WTC11 (cell line): ENCODE measurements at places on chromosomes 12 and 14.

DNA sequence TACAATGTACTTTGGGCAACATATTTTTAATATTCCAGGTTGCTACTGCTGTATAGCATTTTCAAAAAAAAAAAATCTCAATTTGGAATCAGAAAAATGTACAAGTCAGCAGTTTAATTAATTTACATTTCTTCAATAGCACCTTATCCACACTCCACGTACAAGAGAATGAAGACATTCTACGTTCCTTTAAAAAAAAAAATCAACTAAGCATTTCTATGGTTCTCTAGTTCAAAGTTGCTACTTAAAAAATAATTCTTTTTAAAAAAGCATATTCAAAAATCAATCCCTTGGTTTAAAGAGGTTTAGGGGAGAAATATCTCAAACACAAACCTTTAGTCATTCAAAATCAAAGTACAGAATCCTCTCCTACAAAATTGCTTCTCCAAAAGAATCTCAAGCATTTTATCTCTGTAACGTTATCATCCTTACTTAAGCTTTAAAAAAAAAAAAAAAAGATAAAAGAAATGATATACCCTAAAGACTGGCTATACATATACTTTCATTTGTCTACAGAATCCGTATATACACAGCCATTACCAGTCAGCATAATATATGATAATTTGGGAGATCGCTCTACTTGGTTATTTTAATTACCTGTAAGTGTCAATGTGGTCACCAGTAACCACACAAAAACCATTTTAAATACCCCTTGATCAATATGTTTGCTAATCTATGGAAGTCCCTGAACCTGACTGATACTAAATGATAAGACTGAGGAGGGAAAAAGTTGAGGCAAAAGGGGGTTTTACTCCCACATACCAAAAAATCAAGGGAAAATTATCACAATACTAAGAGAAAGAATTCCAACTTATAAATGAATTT, 2.7 kb downstream of the MED13L start:
- DNase-seq: no peak

DNA sequence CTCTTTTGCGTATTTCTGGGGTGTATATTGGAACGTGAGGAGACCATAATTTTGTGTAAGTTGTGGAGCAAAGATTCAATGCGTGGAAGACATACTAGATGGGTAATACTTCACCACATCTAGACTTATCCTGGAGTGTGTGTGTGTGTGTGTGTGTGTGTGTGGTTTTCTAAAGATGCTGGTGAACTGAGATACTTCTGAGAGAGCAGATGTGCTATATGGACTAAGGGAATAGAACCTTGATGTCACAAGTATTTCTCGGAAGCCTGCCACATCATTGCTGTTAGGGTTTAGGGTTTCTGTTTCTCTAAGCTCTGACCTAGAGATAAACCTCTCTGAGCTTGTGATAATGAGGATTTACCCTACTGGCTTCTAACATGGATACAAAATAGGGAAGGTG, 138.8 kb downstream of the DACT1 start:
- no peak for DNase-seq

GRCh38 chr12:43011383-43011926, 421.9 kb upstream of the PRICKLE1 start:
- no peak for DNase-seq

- DNase-seq: no peak
Measured at GRCh38 chr14:77579780-77580179, 36.7 kb downstream of the SPTLC2 start.

GRCh38 chr12:107492393-107493134, 193.0 kb upstream of the PWP1 start:
- DNase-seq: no peak

GRCh38 chr14:100438678-100439592, 115.8 kb downstream of the SLC25A47 start:
- DNase-seq: no peak

DNA sequence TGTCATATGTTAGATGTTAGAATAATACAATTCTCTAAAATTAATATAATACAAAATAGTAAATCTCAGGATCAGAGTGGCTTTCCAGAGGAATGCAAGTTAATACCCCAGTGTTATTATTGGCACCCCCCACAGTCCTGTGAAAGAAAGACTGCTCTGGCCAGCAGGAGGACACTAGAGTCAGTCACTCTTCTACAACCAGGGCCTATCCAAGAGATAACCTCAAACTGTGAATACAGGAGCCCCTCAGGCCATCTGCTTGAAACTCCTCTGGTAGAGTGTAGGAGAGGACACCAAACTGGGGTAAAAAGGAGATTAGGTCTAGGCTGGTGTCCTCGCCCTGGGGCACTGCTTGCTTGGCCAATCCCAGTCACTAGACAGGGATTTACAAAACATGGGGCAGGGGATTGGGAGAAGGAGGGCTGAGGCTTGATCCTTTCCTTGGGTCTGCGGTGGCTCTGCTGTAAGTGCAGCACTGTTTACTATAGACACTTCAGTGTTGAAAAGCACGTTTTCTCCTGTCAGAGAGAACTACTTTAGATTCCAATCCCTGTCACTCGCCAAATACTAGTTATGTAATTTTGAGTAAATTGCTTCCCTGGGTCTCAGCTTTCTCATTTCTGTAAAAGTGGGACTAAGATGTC, 44.5 kb upstream of the PTPRR start:
- DNase-seq: no peak

GRCh38 chr14:24712909-24713308, 78.9 kb upstream of the GZMB start:
- no peak for DNase-seq

GRCh38 chr12:105225505-105226015, 10.4 kb downstream of the APPL2 start:
- no peak for DNase-seq

GRCh38 chr14:69424149-69424923, 25.8 kb downstream of the SLC39A9 start:
- DNase-seq: no peak

DNA sequence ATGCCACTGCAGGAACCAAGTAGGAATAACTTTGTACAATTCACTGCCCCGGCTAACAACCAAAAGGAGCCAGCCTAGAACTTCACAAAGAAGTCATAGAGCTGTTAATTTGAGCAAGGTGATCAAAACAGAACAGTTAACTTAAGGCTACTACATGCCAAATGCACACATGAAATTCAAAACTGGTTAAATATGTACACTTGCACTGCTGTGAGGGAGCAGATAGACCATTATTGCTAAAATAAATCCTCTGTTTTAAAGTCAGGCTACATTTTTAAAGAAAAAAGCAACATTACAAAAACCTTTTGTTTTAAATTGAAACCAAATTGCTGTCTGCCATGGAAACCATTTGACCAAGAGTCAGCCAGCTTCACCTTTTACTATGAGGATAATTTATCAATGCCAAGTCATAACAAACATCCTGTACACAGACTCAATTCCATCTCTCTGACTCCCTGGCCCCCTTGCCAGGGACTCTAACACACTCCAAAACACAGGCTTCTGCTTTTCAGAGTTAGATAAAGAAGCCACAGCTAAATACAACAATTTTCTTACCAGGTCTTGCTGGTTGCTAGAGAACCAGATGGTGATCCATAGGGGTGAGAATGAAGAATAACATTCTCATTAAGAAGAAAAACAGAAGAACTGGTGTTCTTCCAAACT, 84.0 kb downstream of the LRP6 start:
- DNase-seq: no peak

- DNase-seq: no peak
Measured at GRCh38 chr14:98858158-98858557, 413.8 kb downstream of the BCL11B start.

DNA sequence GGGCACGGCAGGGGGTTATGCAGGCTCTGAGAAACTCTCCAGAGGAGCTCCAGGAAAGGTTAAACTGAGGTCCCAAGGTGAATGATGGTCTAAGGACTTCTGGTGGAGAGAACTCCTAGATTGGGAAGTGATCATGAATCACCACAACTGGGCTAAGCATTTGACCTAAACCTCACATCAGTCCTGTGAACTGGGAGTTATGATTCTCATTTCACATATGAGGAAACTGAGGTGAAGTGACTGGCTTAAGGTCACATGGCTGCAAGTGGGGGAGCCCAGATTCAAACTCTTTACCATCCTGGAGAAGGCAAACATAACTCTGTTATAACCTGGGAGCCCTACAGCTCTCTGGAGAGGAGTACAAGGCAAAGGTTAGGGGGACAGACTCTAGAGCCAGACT, 4.2 kb downstream of the RARG start:
- DNase-seq: no peak

- no peak for DNase-seq
Measured at GRCh38 chr12:132141976-132142678, 2.0 kb downstream of the DDX51 start.

GRCh38 chr12:52057638-52058576, 6.7 kb downstream of the NR4A1 start:
- no peak for DNase-seq

- no peak for DNase-seq
Measured at GRCh38 chr12:13243516-13244070, 47.1 kb downstream of the EMP1 start.

- DNase-seq: no peak
Measured at GRCh38 chr14:46384611-46385010, 267.0 kb downstream of the RPL10L start.

DNA sequence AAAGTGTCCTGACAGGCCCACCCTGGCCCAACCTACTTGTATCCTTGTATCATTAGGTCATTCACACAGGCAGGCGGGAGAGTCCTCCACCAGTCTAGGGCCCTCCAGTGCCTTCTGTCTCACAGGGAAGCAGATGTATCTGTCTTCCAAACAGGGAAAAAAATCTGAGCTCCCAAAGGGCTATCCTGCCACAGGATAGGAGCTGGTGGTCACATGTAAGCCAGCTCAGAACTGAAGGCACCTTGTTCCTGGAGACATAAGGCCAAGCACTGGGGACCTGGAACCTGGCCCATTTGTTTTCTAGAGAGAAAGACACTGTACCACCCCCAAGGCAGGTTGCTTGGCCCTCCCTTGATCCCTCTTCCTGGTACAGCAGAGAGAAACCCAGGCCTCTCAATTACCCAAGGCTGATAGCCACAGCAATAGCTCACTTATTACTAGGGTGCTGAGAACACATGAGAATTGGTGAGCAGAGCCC, 19.4 kb upstream of the PLEKHH1 start:
- DNase-seq: no peak

DNA sequence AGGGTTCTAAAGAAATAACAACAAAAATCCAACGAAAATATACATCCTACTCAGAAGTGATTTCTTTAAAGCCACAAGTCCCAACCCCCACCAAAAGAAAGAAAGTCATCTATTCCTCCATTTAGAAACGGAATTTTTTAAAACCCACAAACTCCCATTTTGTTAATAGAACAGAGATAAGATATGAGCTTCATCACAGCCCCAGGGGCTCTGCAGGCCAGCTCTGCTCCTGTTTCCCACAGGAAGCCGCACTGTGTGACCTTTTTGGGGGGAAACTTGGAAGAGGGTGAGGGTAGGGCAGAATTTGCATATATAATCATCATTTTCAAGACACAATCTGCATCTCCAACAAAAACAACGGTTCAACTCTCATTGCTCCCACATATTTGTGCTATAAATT, 2.8 kb downstream of the FBXL14 start:
- DNase-seq: no peak

DNA sequence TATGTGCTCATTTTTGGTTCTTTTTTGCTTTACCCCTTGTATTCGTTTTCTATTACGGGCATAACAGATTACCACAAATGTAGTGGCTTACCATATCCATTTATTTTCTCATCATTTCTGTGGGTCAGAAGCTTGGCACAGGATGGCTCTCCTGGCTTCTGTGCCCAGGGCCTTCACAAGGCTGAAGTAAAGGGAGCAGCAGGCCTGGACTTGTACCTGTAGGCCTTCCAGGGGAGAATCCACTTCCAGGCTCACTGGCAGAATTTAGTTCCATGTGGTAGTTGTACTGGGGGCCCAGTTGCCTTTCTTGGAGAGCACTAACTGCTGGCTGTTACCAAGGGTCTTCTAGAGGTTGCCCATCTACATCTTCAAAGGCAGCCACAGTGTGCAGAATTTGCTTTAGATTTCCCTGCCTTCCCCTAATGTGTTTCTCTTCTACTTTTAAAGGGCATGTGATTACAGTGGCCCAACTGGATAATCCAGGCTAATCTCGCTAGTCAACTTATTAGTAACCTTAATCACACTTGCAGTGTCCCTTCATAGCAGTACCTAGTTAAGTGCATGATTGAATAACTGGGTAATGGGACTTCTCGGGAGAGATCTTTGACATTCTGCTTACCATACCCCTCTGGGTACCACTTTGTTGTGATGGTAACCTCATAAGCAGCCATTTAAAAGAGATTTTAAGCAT, 67.0 kb downstream of the CRADD start:
- no peak for DNase-seq

GRCh38 chr12:3152892-3153291, 75.7 kb downstream of the TSPAN9 start:
- DNase-seq: no peak

GRCh38 chr14:39229222-39229543, 4.5 kb upstream of the MIA2 start:
- DNase-seq: no peak

GRCh38 chr12:53793221-53793620, 41.4 kb upstream of the CISTR start:
- no peak for DNase-seq

- DNase-seq: no peak
Measured at GRCh38 chr12:52314511-52314910, 6.7 kb downstream of the KRT83 start.

DNA sequence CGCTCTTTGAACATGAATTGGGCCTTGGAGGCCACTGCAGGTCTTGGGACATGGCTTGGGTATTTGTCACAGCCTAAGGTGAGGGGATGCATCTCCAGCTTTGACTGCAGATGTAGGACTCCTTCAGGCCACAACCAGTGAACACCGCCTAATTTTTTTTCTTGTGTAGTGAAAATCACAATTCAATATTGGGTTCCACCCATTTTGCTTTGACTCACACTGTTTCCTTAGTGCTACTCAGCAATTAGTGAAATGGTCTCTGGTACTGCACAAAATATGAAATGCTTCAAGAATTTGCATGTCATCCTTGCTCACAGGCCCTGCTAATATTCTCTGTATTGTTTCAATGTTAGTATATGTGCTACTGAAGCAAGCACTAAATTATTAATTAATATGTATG, 12.5 kb downstream of the TMEM253 start:
- no peak for DNase-seq

- peak; percentile 29 for DNase-seq
Measured at GRCh38 chr12:63882844-63883243, 38.3 kb downstream of the SRGAP1 start.

- DNase-seq: no peak
Measured at GRCh38 chr12:67141296-67142018, 127.7 kb upstream of the CAND1 start.

- no peak for DNase-seq
Measured at GRCh38 chr12:5562581-5562980, 130.7 kb downstream of the NTF3 start.

GRCh38 chr12:92332552-92332951, 186.9 kb upstream of the BTG1 start:
- DNase-seq: no peak

DNA sequence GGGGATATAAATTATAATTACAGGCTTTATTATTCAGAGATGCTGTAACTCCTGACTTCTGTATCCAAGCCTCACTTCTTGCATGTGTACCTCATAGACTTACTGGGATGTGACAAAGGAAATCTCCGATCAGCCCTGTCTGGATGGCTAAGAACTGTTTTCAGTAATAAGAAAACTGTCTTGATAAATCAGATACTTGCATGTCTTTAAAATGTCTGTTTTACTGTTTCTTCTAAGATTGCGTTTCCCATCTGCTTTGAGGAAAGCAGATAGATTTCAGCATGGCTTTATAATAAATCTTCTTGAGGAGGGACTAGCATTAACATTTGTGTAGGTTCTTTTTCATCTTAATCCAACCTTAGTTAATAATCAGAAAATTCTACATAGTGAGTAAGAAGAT, 395.9 kb downstream of the EGLN3 start:
- DNase-seq: no peak
